ENCODE measurements at places on chromosomes 11 and 22. TPM values are rescaled to one million over a fixed set of nuclear protein-coding genes. Genes with fewer than 3 reads are reported as not detected.

DNA sequence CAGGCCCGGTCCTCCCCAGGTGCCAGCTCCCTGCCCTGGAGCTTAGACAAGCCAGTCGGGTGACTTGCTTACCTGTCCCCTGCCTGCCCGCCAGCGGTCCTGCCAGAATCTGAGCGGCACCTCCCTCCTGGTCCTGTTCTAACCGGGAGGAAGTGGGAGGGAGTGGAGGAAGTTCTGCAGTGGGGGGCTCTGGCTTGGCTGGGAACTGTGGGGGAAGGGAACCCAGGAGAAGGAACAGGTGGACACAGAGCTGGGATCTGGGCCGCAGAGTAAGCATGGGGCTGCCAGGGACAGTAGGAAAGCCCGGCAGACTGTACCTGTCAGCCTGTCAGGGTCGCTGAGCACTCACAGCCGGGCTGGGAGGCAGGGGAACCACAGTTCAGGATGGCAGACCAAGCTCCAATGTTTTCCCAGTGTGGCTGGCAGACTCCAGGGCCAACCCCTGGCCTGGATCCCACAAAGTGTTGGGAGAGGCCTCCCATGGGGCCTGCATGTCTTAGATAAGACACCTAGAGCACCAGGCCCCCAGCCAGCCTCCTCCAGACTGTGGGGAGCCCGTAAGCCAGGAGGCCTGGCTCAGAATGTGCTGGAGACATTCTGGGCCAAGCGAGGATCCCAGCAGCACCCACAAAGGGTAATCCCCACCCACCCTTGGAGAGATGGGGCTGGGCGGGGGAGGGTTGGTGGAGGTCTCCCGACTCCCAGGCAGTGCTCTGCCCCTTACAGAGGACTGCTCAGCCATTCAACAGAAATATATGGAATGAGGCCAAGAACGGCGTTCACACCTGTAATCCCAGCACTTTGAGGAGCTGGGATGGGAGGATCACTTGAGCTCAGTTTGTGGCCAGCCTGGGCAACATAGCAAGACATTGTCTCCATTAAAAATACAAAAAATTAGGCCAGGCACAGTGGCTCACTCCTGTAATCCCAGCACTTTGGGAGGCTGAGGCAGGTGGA, 2.3 kb downstream of the CYB5R3 start:
- H3K4me3 ChIP-seq, result peak overlapping the region; percentile 98
- no peak for DNase-seq
- H3K27me3 ChIP-seq, result no peaks in the 10 kb centered on the region
- peaks cover 2% of the 10 kb centered on the region for H3K36me3 ChIP-seq

DNA sequence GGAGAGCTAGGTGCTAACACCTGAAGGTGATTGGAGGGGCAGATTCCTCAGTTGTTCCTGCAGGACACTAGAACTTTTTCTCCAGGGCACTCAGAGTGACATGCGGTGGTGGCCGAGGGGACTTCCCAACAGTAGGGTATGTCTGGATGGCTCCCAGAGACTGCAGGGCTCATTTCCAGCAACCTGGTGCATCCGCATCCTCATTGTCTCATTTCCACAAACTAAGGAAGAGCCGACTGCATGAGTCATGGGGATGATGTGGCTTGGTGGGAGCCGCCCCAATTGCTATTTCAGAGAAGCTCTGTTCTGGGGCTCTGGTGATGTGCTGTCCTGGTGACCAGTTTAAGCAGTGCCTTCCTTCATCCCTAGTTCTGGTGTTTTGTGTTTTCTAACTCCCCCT, 2.8 kb upstream of the ROBO4 start:
- H3K4me3 ChIP-seq, result no peak overlapping the region
- H3K27ac ChIP-seq, result no peak overlapping the region
- peaks cover 5% of the 10 kb centered on the region for H3K36me3 ChIP-seq
- peaks cover 61% of the 10 kb centered on the region for H3K27me3 ChIP-seq
- DNase-seq, result no peak

- H3K4me1 ChIP-seq, result peaks cover 29% of the 10 kb centered on the region
- H3K4me3 ChIP-seq, result no peak overlapping the region
- no peak for DNase-seq
- no peaks in the 10 kb centered on the region for H3K27me3 ChIP-seq
Measured at GRCh38 chr11:72971192-72971967, 157.2 kb downstream of the ATG16L2 start.

GRCh38 chr11:3103076-3103475, 45.9 kb upstream of the CARS1 start:
- H3K36me3 ChIP-seq, result peaks cover 3% of the 10 kb centered on the region
- no peak for DNase-seq
- H3K4me3 ChIP-seq, result no peak overlapping the region
- H3K27ac ChIP-seq, result no peak overlapping the region
- H3K27me3 ChIP-seq, result peaks cover 4% of the 10 kb centered on the region
- peaks cover under 1% of the 10 kb centered on the region for H3K4me1 ChIP-seq

FADS2 gene
- total RNA-seq, result 5.2 TPM

ANO1 gene
- 0.34 TPM for total RNA-seq

All from T-helper 17 cell (primary cell).